Epithelial cell of esophagus (primary cell): ENCODE measurements at places on chromosomes 6 and 20.

DNA sequence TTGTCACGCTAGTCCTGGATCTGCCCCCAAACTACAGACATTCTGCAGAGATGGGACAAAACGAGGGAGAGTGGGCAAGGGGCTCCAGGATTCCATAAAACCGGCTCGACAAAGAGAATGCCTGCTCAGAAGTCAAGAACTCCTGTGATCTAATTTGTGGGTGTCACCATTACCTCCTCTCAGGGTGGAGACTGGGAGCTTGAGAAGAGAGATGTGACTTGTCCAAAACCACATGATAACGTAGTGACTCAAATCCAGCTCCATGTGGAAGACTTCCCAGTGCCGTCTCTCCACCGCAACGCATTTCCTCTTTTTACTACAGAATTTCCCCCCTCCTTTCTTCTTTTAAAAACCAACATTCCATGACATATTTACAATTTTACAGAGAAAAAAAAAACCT is 44.3 kb downstream of the TRERF1 start:
- DNase-seq, result peak; percentile 86

- peak; percentile 72 for DNase-seq
Measured at GRCh38 chr20:1802385-1803060, 92.7 kb upstream of the SIRPA start.

- no peak for DNase-seq
Measured at GRCh38 chr6:157099912-157100593, 223.3 kb downstream of the TMEM242 start.

GRCh38 chr20:13221673-13222318 is 722 bp downstream of the ISM1 start:
- DNase-seq, result peak; percentile 85

DNA sequence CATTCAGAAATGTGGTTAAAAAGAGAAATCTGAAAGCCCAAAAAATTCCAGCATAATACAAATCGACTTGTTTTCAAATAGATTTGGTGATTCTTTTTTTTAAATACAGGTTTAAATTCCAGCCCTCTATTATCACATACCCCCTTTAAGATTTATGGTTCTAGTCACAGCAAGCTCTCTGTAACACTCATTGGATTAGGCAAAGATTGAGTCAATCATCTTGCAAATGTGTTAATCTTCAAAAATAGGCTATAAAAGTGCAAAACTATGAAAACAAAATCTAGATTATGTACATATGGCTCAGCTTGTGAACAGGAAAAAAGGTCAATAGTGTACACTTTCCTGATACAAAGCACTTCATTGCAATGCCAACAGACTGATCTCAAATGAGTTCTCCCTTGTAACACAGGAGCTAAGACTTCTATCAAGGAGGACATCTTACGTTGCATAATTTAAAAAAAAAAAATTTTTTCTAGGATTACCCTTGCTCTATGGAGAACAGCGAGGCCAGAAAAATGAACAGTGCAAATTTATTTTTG is 26.2 kb downstream of the ZNF217 start:
- no peak for DNase-seq

DNA sequence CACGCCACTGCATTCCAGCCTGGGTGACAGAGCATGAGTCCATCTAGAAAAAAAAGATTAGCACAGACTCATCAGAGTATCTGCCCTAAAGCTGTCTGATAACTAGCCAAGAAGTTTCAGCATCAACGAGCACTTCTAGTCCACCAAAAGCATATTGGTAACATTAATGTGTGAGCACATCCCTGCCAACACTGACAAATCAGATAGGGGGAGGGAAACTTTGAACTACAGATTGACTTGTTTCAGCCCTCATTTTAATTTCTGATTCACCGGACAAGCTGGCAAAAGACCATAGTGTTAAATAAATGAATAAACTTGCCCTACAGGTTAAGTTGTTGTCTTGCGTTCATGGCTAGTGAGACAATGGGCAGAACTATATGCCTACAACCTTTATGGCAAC is 7.7 kb upstream of the SEC63 start:
- DNase-seq, result peak; percentile 97

GRCh38 chr20:46807998-46808397 is 86.6 kb upstream of the EYA2 start:
- DNase-seq, result no peak

DNA sequence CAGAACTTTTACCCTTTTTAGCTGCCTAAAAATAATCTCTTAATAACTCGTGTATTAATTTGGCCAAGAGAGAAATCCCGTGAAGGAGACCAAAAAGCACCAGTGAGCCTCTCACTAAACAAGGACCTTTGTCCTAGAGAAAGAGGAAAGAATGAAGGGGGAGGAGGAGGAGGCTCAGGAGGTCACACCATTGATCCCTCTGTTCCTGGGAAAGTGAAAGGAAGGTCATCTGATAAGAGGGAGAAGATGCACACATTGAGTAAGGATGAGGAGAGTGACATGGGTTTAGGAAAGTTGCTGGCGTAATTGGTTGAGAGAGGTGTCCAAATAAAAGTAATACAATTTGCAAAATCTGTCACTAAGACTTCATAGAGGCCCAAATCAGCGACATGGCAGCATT is 49.2 kb downstream of the HLA-DPB1 start:
- no peak for DNase-seq

GRCh38 chr6:44255871-44256774 is 1.2 kb downstream of the SLC35B2 start:
- DNase-seq, result no peak

- peak; percentile 89 for DNase-seq
Measured at GRCh38 chr20:22339946-22340345, 244.4 kb downstream of the FOXA2 start.

DNA sequence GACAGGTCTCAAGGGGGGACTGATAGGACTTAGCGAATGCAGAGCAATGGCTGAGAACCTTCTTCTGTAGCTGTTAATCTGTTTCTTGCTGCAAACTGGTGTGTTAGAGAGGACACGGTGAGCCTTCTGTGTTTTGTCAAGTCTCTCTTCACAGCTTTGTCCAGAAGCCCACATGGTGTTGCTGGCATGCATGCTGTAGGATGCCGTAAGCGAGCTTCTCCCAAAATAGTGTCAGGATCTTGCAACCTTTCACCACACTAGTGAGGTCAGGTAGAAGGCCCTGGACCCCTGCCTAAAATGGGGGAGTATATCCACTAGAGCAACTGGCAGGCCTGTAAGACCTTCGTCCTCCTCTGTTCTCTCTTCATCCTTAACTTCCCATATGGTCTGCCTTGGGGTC is 51.9 kb upstream of the GLP1R start:
- DNase-seq, result no peak

- no peak for DNase-seq
Measured at GRCh38 chr20:38108986-38109541, 56.0 kb downstream of the TGM2 start.

- no peak for DNase-seq
Measured at GRCh38 chr6:24798740-24799540, at the start of gene ARMH2. Gene ARMH2 (minus strand): TSS chr6:24798917. CDS start chr6:24798857, 60 bp downstream.

DNA sequence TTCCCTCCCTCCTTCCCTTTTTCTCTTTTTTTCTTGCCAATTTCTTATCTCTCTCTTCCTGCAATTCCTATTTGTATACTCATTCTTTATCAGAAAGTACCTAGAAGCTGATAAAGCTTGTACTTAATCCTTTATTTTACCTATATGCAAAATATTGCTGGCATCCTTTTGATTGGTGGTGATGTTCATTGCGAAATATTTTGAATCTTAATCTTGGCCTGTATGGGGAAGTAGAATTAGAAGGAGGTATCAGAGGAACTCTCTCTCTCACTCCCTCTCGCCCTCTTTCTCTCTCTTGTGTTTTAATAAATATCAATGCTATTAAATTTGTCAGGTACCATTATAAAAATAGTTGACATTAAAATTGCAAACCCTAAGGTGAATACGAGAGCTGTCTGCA is 52.8 kb downstream of the UST start:
- no peak for DNase-seq

GRCh38 chr20:62511915-62512610 is 36.3 kb upstream of the GATA5 start:
- no peak for DNase-seq

DNA sequence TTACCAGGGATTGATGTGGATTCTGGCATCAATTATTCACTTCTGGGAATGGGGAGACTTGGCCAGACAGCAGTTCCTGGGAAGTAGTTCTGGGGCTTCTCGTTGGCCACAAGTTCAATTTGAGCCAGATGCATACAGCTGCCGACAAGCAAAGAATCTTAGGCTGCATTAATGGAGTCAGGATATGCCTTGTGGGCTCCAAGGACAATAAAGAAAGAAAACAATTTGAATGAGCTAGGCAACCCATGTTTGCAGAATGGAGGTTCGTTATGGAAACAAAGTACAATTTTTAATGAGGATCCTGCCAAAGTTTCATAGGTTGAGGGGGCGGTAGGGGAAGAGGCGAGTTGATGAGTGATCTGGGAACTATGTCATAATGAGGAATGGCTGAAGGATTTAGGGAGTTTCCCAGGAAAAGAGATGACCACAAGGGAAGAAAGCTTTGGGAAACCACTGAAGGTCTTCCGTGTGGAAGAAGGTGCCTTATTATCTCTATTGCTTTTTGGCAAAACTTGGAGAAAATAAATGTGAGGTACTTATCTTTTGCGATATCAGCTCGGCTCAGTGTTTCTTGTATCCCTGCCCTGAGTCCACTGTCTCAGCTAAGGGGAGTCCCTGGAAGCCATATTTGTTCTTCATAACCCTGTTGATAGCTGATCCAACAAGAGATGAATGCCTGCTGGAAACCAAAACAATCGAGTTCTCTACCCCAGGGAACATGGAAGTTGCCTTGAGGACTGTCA is 181.0 kb upstream of the ZNF217 start:
- peak; percentile 89 for DNase-seq

DNA sequence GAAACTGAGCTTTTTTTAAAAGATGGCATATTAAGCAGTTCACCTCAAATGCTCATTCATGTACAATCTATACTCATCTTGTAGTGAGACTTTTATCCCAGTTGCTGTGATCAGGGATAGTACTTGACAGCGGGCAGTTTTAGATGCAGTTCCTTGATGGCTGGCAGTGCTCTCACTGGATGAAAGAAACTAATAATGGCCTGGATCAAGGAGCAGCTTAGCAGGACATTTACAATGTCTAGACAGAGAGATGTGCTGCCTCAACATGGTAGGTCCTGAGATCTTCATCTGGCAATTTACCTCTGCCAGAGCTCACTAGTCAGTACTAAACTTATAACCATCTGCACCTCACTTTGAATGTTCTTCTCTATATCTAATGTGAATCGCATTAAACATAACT is 46.8 kb upstream of the LYRM2 start:
- no peak for DNase-seq

DNA sequence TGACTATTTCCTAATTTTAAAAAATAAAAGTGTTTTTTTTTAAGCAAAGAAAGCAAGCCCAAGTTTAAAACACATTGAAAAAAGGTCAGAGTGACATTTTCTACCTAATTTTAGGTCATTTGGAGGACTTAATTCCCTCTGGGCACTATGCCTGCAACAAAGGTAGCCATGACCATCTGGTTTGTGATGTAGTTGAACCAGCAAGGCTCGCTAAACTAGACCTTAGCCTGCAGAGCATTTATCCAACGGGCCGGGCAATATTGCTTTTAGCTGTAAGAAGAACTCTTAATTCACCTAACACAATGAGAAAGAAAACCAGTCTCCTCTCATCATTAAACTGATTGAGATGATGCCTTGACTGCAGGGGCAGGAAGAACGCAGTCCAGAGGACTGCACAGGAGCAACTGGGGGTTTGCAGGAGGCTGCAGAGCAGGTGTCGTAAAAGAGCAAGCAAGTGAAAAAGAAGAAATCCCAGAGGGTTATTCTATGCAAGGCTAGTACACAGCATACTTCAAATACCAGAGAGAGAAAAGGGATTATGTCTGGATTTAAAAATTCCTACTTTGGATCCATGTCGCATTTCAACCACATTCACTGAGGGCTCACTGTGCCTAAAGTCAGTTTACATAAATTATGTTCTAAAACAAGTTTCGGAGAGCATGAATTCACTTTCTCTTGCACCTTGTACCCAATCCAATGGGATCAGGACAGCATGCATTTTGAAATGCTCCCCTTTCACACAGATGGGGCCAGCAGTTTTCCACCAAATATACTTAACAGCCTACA is 12.8 kb downstream of the TRAF3IP2 start:
- DNase-seq, result peak; percentile 47

- peak; percentile 53 for DNase-seq
Measured at GRCh38 chr6:44926556-44926955, 401.6 kb upstream of the RUNX2 start.

- DNase-seq, result no peak
Measured at GRCh38 chr20:18856873-18857272, 43.3 kb downstream of the SCP2D1 start.

GRCh38 chr20:10940941-10941340 is 267.1 kb upstream of the JAG1 start:
- DNase-seq, result no peak

GRCh38 chr6:122609881-122610689 is at the start of gene PKIB:
Gene PKIB (plus strand): TSS chr6:122610405. CDS start chr6:122717795, 107,390 bp downstream.
- DNase-seq, result peak; percentile 86

- DNase-seq, result no peak
Measured at GRCh38 chr20:43189554-43190331, at the start of gene PTPRT. Gene PTPRT (minus strand): TSS chr20:43189906. CDS start chr20:43189733, 173 bp downstream.

DNA sequence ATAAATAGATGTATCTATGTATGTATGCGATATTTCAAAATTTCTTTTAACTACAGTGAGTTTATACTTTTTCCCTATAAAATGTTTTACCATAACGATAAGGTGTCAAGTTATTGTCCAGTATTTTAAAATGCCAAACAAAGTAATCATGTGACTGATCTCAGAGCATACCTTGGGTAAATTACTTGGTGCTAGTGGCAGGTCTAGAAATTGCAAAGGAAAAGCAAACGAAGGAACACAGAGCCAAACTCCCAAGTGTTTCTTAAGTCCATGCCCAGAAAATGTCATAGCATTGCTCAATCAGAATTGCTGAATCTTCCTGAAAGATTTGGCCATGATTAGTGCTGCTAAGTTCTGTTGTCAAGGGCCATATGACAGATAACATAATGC is 77.5 kb downstream of the CAP2 start:
- DNase-seq, result peak; percentile 73

- DNase-seq, result no peak
Measured at GRCh38 chr20:58432186-58432954, 43.3 kb downstream of the VAPB start.

DNA sequence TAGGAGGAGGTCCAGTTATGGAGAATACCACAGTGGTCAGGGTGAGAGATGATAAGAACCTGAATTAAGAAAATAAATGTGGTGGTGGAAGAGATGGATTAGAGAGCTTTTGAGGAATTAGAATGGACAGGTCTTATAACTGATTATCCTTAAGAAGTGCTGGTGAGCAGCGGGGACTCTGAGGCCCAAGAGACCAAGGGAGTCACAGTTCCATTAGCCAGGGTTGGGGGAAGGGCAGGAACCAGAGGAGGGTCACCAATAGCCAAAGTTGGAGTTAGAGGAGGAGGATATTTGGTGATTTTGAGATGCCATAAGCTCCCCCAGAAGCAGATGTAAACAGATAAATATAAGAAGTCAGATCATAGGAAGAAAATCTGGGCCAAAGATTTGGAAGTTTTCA is 87.1 kb upstream of the PAK5 start:
- no peak for DNase-seq

- peak; percentile 87 for DNase-seq
Measured at GRCh38 chr20:23641936-23642751, 4.4 kb upstream of the CST3 start.

GRCh38 chr6:34324738-34325444 is 67.6 kb downstream of the NUDT3 start:
- peak; percentile 67 for DNase-seq
